ENCODE measurements at places on chromosomes 2 and 18. TPM values are rescaled to one million over a fixed set of nuclear protein-coding genes. Genes with fewer than 3 reads are reported as not detected.
A peak's percentile ranks its signal among the peaks of the same experiment; 100 is the strongest.

DNA sequence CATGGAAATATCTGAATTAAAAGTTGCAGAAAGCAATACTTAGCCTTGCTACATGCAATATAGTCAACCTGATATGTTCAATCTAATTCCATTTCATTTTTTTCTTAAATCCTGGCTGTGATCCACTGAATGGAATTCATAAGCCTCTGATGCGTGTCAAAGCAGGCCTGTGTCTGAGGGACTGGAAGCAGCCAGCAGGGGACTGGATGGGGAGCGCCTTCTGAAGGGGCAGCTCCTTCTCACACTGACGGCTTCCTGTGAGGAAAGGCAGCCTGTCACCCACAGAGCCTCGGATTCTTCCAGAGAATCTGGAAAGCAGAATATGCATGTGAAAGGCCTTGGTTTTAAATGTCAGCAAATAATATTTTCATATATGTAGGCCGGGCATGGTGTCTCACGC is 73.5 kb downstream of the KCNF1 start:
- H3K27me3 ChIP-seq, result no peaks in the 10 kb centered on the region
- H3K36me3 ChIP-seq, result no peaks in the 10 kb centered on the region
- no peaks in the 10 kb centered on the region for H3K4me1 ChIP-seq
- no peak overlapping the region for H3K27ac ChIP-seq

The C2orf15 gene
- 11.3 TPM for total RNA-seq

DNA sequence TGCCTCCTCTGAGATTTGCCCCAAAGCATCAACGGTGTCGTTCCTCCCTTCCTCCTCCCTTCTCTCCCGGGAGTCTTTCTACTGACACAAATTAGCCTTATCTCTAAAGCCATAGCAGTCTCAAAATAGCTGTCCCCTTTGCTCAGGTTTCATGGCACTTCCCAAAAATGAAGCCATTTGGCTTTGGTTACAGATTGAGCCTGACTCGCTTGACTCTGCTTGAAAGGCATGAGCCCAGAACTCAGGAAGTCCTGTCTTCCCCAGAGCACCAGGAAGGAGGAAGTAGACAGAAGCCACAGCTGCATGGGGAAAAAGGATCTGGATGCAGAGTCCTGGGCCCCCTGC is 234.4 kb upstream of the RGPD4 start:
- H3K27me3 ChIP-seq, result no peaks in the 10 kb centered on the region
- no peak overlapping the region for H3K4me3 ChIP-seq
- H3K4me1 ChIP-seq, result no peaks in the 10 kb centered on the region

DNA sequence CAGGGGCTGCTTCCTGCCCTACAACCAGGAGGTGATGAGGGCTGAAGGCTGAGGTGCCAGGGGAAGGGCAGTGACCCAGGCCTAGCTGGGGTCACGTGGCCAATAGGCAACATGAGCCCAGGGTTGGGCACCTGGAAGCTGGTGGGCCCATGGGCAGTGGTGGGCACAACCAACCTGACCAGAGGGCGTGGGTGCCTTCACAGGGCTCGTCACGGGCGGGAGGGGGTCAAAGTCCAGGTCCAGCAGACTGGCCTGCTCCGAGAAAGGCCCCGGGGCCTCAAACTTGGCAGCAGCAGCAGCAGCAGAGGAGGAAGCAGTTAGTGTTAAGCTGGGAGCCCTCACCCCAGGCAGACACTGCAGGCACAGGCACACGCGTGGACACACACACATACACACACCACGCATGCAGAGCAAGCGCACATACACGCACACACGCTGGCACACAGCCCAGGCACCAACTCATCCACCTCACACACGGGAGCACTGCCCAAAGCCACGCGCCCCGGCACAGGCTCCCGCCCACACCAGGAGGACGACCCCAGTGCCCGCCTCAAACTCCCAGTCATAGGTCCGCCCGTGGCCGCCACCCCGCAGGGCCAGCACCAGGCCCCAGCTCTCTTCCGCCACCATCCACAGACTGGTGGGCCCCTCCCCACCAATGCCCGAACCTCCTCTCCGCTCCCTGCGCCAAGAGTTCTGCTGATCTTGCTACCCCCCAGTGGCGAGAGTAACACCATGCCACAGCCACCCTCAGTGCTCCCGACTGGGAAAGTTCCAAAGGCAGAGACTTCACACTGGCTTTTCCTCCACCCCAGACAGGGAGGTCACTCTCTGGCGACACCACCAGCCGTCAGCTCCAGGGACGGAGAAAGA is 53.0 kb downstream of the BIN1 start:
- H3K4me1 ChIP-seq, result peaks cover 9% of the 10 kb centered on the region
- H3K4me3 ChIP-seq, result no peak overlapping the region
- peaks cover 3% of the 10 kb centered on the region for H3K36me3 ChIP-seq
- H3K27me3 ChIP-seq, result no peaks in the 10 kb centered on the region
- DNase-seq, result no peak

The ATP6V1B1 gene
- total RNA-seq, result 2.6 TPM

DNA sequence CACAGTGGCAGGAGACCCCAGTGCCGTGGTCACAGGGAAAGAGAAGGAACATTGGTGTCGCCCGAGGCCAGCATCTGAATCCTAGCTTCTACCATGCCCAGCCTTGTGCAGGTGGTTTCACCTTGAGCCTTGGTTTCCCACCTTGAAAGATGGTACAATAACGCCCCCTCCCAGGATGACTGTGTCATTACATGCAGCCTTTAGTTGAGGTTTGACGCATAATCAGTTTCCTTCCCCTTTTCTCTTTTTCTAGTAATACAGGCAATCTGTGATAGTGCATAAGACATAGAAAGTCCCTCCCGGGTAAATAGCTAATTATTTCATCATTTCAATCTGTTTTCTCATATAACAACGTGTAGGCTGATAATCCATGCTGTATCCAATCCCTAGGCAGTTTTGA is 29.8 kb upstream of the ZNF407 start:
- H3K4me1 ChIP-seq, result no peaks in the 10 kb centered on the region
- H3K27me3 ChIP-seq, result no peaks in the 10 kb centered on the region
- H3K27ac ChIP-seq, result no peak overlapping the region
- no peak for DNase-seq

DNA sequence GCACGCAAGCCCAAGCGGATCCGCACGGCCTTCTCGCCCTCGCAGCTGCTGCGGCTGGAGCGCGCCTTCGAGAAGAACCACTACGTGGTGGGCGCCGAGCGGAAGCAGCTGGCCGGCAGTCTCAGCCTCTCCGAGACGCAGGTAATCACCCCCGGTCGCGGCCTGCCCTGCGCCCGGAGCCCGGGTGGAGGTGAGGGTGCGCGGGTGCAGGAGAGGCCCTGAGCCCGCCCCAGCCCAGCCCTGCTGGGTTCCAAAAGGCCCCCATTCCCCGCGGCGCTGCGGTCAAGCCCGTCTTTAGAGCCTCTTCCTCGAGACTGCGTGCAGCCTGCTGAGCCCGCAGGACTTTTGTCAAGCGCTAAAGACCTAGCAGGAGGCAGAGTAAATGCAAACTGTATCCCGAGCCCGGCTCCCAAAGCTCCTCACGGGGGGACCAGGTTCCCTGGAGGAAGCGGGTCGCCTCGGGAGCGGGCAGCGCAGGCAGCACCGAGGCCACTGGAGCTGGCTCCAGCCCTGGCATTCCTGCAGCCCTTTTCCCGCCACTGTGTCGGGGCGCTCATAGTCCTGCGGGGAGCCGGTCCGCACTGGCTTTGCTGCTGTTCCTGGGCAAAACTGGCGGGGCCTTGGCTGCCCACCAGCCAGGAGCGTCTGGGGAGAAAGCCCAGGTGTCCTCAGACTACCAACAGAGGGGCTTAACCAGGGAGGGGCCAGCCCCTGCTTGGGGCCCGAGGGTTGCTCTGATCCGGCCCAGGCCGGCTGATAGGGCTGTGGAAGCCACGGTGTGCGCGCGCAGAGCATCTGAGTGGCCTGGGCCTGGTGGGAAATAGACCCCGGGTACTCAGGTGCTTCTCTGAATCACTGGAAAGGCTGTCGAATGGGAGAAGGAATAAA is 7.3 kb downstream of the EMX1 start:
- H3K4me1 ChIP-seq, result peaks cover 5% of the 10 kb centered on the region
- peak; percentile 13 for DNase-seq
- H3K27ac ChIP-seq, result no peak overlapping the region
- peaks cover 3% of the 10 kb centered on the region for H3K27me3 ChIP-seq

DNA sequence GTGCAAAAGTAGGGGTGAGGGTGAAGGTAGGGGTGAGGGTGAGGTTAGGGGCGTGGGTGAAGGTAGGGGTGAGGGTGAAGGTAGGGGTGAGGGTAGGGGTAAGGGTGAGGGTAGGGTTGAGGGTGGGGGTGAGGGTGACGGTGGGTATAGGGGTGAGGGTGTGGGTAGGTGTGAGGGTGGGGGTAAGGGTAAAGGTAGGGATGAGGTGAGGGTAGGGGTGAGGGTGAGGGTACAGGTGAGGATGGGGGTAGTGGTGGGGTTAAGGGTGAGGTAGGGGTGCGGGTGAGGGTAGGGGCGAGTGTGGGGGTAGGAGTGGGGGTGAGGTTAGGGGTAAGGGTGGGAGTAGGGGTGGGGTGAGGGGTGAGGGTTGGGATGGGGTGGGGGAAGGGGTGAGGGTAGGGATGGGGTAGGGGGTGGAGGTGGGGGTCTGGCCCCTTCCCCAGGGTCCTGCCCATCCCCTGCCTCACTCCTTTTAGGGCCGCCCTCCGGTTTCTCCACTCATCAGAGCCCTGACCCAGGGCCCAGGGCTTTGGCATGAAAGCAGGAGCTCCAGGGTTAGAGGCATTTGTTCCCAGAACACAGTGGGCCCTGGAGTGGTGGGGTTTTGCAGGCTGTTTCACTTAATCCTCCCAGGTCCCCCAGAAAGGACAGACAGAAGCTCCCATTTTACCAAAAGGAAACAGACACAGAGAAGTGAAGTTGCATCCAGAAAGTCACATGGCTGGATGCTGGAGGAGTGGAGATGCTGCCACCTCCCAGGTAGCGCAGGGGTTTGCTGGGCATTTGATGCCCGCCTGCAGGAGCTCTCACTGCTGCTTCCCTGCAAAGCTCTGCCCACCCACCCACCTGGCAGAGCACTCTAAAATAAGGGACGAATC is 26.9 kb downstream of the SNORC start:
- H3K27me3 ChIP-seq, result no peaks in the 10 kb centered on the region
- H3K36me3 ChIP-seq, result no peaks in the 10 kb centered on the region
- DNase-seq, result no peak

DNA sequence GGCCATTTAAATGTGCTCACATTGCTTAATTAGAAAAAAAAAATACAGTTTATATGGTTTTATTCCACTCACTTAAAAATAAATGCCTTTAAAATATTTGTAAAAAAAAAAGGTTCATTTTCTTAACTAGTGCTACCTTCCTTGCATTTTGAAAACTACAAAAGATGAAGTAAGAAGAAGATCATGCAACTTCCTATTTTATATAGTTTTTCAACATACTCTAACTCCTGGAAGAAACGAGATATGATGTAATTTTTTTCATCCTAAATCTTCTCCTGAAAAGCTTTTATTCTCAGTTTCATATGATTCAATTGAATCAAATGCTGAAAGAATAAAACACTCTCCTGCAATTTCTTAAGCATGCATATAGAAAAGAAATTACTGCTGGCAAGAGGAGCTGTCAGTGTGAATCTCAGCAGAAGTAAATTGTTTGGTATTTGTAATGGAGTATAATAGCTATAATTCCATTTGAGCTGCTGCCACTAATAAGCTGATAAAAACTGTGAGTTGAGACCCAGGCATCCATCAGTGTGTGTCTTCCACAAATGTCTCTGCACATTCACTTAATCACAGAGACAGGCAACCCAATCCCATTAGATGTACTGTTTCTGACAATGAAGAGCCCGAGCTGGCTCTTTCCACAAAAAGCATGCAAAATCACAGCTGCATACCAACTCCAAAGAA is 3.7 kb downstream of the FTCDNL1 start:
- no peak overlapping the region for H3K27ac ChIP-seq
- no peaks in the 10 kb centered on the region for H3K4me1 ChIP-seq
- no peaks in the 10 kb centered on the region for H3K27me3 ChIP-seq
- H3K36me3 ChIP-seq, result no peaks in the 10 kb centered on the region
- no peak for DNase-seq

The ARHGAP15 gene
- not detected for total RNA-seq

The DPP4 gene
- 199 TPM for total RNA-seq

- no peak for DNase-seq
- H3K4me1 ChIP-seq, result no peaks in the 10 kb centered on the region
- H3K4me3 ChIP-seq, result no peak overlapping the region
These were observed 771.0 kb downstream of the NRXN1 start for GRCh38 chr2:50260886-50261285.

DNA sequence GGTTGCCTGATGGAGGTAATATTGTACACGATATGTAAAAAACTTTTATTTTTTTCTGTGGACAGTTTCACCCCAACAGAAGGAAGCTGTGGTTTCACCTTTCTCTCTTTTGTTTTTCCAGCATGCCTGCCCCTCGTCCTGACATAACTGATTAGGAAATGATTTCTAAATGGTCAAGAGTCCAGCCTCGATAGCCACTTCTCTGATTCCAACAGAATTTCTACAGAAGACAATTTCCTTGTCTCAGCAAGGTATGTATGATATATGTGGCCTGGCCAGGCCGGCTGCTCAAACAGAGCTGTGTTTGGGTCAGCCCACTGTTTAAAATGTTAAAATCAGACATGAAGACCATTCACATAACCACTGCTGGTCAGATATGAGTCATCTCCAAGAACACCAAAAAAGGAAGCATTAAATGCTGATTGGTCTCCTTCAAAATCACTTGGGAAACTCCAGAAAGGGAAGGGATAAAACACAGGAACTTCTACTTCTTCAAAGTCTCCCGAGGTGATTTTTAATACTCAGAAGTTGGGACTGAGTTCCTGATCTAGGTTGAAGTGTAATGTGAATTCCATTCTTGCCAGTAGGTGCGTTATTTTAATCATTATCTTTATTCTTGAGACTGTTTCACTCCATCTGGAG is 22.3 kb downstream of the ATP8B1 start:
- no peaks in the 10 kb centered on the region for H3K27me3 ChIP-seq
- H3K4me3 ChIP-seq, result no peak overlapping the region
- no peak for DNase-seq
- H3K27ac ChIP-seq, result no peak overlapping the region
- no peaks in the 10 kb centered on the region for H3K36me3 ChIP-seq

DNA sequence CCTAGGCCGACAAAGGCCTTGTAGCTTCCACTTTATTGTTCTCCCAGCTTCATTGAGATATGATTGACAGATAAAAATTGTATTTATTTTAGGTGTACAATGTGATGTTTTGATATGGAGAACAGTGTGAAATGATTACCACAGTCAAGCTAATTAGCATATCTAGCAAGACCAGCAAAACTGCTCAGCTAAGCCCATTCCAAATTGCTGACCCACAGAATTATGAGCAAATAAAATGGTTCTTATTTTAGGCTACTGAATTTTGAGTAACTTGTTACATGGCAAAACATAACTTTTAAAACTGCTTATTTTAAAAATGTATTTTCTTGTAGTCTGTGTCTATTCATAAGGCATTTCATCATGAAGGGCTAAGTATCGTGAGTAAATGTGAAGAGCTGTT is 8.6 kb upstream of the SELENOI start:
- H3K36me3 ChIP-seq, result no peaks in the 10 kb centered on the region
- DNase-seq, result no peak
- no peak overlapping the region for H3K27ac ChIP-seq
- H3K4me1 ChIP-seq, result peaks cover 23% of the 10 kb centered on the region

DNA sequence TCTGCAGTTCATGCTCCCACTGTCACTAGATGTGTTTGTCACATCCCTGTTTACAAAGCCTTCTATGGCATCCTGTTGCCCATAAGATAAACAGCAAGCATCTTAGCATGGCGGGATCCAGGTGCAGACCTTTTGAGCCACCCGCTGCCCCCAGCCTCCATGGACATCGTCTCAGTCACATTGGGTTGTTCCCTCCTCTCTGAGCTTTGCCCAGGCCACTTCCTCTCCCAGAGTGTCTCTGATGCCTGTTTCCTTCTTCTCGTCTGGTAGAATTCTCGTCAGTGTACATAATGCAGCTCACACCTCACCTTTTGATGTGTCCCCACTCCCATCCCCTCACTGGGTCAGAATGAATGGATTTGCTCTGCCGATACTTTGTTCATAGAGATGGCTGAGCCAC is 239.0 kb upstream of the APCDD1 start:
- H3K27ac ChIP-seq, result no peak overlapping the region
- H3K36me3 ChIP-seq, result no peaks in the 10 kb centered on the region
- H3K27me3 ChIP-seq, result no peaks in the 10 kb centered on the region
- no peaks in the 10 kb centered on the region for H3K4me1 ChIP-seq
- no peak for DNase-seq

The EPB41L3 gene
- total RNA-seq, result 7.1 TPM

Measured in Caco-2 (cell line).